ENCODE measurements at places on chromosomes 3 and 15.

DNA sequence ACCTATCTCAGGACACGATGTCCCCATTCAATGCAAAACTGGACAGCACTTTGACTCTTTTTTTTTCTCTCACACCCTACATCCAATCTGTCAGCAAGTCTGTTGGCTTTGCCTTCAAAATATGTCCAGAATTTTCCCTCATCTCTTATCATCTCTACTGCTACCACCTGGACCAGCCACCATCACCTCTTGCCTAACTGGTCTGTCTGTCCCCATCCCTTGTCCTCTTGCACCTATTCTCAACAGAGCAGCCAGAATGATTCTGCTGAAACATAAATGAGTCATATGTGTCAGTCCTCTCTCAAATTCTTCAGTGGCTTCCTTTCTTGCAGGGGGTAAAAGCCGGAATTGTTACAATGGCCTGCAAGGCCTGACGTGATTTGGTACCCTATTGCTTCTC is 105.8 kb downstream of the CYP19A1 start:
- DNase-seq = no peak

GRCh38 chr3:71865727-71866126 is 80.8 kb upstream of the PROK2 start:
- no peak for DNase-seq

DNA sequence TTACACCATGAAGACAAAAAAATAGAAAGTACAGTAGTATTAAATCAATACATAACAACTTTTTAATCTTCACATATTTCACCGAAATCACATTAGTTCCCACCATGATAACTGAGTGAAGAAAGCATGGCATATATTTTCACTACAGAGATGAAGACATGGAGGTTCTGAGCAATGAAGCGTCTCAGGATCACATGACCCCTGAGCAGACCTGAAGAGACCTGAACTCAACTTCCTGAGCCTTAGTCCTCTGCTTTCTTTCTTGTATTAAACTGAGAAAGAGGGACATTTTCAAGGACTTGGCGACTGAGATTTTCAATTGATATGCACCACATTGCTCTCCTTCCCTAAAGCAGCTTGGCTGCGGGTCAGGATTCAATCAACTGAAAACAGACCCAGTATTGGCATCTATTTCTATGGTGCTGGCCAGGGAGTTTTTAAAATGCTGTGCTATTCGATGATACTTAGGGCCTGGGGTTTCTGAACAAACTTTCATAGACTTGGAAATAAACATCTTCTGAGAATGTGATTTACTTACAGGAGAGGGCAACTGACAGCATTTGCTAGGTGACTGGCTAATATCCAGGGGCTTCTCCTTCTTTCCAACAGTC is 165.1 kb downstream of the LSAMP start:
- DNase-seq = no peak

DNA sequence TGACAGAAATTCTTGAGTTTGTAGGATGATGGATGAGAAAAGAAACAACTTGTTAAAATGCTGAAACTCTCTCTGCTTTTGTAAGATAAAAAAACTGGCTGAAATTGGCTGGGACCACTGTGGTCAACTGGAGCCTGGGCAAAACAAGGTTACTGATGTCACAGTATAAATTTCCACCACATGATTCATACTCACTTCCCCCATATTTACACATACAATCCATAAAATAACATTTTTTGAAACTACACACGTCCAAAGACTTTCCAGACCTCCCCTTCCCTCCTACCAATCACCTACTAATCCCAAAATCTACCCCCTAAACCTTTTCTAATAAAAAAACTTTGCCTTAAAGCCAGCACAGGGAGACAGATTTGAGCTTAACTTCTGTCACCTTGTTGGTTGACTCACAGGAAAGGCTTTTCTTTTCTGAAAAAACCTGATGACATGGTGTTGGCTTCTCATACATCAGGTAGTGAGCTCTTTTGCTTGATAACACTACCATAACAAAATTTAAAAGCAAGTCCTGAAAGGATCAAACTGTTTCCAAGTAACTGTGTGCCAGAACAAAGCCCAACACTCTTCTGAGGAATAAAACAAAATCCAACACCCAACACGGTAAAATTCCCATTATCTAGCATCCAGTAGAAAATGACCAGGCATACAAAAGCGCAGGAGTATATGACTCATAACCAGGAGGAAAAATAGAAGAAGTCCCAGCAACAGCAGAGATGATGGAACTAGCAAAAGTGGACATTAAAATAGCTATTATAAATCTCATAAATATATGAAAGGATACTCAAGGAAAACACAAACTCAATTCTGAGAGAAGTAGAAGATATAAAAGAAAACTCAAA is 87.3 kb upstream of the SNRK start:
- DNase-seq = no peak

GRCh38 chr15:61831505-61831921 is 228.7 kb downstream of the VPS13C start:
- no peak for DNase-seq

DNA sequence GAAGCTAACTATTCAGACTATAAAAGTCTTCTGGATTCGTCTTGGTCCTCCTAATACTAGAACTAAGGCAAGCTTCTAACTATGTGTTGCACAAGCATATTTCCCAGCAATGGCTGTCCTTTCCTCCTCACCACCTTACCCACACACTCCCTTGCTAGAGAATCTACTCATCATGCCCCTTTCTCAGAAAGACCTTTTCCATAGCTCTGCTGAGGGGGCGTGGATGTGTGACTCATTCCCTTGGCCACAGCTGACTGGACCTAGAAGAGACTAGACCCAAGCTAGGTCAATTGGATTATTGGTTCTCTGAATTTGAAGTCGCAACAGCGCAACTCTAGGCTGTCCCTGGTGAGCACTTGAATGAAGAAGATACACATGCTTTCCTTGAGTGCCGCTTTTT is 47.1 kb downstream of the ERC2 start:
- DNase-seq = peak; percentile 13

GRCh38 chr3:98556164-98557130 is 24.7 kb downstream of the GPR15 start:
- DNase-seq = peak; percentile 65

GRCh38 chr3:30608598-30608947 is 2.2 kb downstream of the TGFBR2 start:
- no peak for DNase-seq

- DNase-seq = no peak
Measured at GRCh38 chr15:49621401-49621811, 558 bp downstream of the DTWD1 start.

- no peak for DNase-seq
Measured at GRCh38 chr3:107208100-107208499, 169.1 kb upstream of the CCDC54 start.

DNA sequence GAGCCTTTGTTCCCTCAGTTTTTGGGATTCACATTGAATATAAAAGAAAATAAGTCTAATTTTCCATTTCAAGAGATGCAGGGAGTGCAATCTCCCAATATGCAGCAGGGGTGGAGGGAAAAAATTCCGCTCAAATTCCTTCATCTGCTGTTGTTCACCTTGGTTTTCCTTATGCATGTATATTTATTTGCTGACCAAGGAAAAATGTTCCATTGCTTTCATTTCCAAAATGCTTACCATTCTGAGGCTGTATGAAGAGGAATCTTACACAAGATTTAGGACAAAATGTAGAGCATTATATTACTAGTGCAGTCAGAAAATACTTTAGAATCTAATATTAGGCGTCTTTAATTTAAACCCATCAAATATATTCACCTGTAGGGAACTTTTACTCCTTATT is 863.9 kb downstream of the EPHA3 start:
- no peak for DNase-seq

- DNase-seq = no peak
Measured at GRCh38 chr15:70541511-70541910, 221.8 kb downstream of the UACA start.

- no peak for DNase-seq
Measured at GRCh38 chr3:51390246-51391074, 625 bp upstream of the RBM15B start.

GRCh38 chr3:127822682-127823425 is 539 bp upstream of the MGLL start:
- DNase-seq = no peak

DNA sequence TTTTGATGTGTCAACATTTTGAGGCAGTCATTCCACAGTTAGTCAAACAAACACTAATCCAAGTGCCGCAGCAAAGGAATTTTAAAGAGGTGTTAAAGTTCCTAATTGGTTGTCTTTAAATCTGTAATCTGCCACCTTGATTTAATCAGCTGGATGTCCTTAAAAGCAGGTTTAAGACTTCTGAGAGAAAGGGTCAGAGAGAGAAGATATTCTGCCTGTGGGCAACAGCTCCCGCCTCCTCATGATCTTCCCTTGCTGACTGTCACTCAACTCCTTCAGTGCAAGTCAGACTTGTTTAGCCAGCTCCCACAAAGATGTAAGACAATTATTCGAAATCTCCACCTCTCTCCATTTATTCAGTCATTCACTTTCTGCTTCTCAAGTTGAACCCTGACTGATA is 92.6 kb upstream of the MYRIP start:
- DNase-seq = no peak

DNA sequence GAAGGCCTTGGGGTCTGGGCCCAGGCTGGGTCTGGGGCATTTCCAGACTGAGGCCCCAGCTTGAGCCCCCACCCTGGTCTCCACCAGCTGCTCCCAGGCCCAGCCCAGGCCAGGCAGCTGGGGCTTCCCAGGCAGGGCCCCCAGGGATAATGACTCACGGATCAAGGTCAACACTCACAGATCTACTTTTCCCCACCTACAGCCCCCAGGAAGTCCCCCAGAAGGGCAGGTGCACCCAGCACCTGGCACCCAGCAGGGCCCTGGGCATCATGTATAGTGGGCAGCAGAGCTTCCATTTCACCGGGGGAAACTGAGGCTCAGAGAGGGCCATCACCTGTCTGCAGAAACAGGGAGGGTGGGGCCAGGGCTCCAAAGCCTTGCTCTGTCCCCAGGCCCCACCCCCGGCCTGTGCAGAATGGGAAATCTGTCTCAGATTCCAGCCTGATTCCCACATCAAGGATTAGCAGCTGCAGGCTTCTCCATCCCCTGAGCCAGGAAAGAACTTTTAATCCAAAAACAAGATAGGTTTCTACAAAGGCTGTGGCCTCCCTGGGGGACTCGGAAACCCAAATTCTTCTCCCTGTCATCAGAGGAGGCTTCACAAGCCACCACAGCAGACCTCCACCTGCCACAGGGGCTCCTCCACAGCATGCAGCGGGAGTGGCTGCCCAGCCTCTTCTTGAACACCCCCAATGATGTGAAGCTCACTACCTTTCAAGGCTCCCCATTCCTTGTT is 49.8 kb downstream of the IQSEC1 start:
- no peak for DNase-seq

GRCh38 chr3:115698851-115699591 is 75.7 kb downstream of the GAP43 start:
- no peak for DNase-seq

DNA sequence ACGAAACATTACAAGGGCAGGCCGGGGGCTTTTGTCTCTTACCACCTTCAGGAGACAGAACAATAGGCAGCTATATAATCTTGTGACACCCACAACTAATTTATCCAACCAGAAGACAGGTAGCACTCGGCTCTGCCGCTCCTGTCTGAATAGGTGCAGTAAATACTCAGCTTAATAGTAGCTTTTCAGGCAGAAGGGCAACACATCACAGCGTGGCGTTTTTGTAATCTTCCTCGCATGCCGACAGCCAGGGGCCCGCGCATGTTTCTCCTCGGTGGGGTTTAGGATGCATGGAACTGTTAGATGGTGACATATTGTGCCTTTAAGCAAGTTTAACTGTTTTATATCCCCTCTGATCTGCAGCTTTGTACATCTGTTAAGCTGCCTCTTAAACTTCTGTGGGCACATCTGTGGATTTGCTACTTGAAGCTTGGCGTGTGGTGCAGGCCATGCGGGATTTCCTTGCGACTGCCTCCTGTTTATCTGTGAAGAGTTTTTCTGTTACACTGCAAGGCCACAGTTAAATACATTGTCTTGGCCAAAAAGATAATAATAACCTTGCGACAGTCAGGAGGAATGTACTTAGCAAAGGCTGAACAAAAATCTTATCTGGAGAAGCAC is 123.2 kb upstream of the BNIP2 start:
- DNase-seq = no peak

- no peak for DNase-seq
Measured at GRCh38 chr3:176785171-176785570, 412.1 kb downstream of the TBL1XR1 start.

DNA sequence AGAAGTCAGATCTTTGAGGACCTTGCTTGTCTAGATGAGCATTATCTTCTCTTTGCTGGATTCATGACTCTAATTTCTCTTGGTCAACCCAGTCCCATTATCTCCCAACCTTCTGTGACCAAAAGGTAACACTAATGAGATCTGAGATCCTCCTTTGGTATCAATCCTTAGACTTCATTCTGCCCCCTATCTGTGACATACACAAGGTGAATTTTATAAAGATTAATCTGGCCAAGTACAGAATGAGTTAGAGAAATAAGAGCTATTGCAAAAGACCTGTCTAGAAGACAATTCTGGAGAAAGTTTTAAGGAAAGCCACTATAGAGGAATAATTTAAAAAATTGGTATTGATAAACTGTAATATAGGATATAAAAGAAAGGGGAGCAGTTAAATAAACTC is 113.8 kb upstream of the KCNMB2 start:
- DNase-seq = no peak

DNA sequence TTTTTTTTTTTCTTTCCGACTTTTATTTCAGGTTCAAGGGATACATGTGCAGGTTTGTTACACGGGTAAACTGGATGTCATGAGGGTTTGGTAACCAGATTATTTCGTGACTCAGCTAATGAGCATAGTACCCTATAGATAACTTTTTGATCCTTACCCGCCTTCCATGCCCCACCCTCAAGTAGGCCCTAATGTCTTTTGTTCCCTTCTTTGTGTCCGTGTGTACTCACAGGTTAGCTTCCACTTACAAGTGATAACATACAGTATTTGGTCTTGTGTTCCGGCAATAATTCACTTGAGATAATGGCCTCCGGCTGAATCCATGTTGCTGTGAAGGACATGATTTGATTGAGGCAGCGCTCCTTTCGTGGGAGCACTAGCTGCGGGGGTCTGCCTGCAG is 402.8 kb upstream of the SGO1 start:
- DNase-seq = no peak

DNA sequence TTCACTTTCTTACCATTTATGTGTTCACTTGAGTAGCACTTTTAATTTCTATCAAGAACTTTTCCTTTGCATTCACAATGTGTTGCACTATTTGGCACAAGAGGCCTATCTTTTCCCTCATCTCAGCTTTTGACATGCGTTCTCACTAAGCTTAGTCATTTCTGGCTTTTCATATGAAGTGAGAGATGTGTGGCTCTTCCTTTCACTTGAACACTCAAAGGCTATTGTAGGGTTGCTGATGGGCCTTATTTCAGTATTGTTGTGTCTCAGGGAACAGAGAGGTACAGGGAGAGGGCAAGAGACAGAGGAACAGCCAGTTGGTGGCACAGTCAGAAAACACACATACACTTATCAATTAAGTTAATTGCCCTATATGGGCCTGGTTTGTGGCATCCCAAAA is 127.4 kb upstream of the MLF1 start:
- DNase-seq = no peak

DNA sequence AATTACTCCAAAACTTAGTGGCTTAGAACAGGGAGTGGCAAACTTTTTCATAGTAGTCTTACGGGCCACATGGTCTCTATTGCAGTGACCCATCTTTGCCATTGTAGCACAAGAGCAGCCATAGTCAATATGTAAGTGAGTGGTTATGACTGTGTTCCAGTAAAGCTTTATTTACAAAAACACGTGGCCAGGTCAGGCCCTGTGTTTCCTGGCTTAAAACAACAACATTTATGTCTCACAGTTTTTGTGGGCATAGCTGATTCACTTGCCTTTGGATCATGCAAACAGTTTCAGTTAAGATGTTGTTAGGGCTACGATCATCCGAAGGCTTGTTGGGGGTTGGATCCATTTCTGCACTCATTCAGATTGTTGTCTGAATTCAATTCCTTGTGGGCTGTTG is 103.8 kb downstream of the CHCHD6 start:
- DNase-seq = no peak
